ENCODE measurements at places on chromosomes 6 and 20.

DNA sequence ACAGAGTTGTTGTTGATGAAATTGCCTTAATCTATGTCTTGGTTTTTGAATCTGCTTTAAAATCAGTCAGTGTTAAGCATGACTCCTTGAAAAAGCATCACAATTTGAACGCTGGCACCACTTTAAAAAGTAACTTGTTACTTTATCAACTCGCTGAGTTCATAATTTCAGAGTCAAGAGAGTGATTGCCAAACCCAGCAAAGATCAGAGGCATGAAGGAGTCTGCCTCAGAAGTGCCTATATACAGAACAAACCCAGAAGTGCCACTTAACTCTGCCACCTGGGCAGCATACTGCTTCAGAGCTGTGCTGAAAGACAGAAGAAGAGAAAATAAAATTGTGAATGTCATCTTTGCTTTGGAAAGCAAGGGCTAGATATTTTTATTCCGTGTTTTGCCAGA, 73.6 kb upstream of the HCRTR2 start:
- DNase-seq: no peak

GRCh38 chr6:161356167-161356854, 82.5 kb upstream of the AGPAT4 start:
- no peak for DNase-seq

GRCh38 chr6:42007286-42008137, 42.8 kb upstream of the TAF8 start:
- DNase-seq: no peak

- DNase-seq: peak; percentile 53
Measured at GRCh38 chr20:20664795-20665589, 47.5 kb downstream of the RALGAPA2 start.

- DNase-seq: no peak
Measured at GRCh38 chr20:1215386-1216170, 10.3 kb upstream of the RAD21L1 start.

- DNase-seq: peak; percentile 37
Measured at GRCh38 chr6:56255349-56255748, 8.0 kb upstream of the COL21A1 start.

DNA sequence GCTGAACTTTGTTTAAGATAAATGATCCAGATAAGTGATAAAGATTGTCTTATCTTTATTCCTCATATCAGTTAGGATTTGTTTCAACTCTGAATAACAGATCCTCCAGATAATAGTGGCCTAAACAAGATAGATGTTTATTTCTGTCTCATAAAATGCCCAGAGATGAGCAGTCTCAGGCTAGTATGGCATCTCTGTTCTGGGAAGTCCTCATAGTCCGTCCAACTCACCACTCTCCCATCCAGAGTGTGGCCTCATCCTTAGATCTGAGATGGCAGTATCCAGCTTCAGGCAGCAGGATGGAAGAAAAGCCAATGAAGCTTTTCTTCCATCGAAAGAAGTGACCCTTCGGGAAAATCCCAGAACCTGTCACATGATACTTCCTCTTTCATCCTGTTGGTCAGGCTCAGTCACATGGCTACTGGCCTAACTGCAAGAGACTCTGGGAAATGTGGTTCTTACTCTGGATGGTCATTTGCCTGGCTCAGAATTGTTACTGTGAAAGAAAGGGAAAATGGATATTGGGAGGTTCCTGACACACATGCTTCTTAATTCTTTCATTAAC, 29.4 kb upstream of the TAGAP start:
- peak; percentile 65 for DNase-seq

DNA sequence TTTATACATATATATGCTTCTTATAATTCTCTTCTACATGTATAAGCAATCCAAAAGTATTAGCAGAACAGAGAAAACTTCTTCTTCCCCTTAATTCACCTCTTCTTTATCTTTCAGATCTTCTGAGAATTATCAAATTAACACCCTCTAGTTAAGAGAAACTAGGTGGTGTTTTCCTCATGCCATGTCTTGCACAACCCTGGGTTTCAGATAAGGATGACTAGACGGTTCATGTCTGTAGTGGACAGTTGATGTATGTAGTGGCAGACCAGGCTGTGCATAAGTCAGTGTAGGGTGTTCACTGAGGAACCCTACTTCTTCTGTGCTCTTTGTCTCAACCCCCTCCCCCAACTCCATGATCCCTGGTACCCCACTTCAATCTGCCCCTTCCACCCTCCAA, 187.3 kb downstream of the SAMD5 start:
- no peak for DNase-seq

DNA sequence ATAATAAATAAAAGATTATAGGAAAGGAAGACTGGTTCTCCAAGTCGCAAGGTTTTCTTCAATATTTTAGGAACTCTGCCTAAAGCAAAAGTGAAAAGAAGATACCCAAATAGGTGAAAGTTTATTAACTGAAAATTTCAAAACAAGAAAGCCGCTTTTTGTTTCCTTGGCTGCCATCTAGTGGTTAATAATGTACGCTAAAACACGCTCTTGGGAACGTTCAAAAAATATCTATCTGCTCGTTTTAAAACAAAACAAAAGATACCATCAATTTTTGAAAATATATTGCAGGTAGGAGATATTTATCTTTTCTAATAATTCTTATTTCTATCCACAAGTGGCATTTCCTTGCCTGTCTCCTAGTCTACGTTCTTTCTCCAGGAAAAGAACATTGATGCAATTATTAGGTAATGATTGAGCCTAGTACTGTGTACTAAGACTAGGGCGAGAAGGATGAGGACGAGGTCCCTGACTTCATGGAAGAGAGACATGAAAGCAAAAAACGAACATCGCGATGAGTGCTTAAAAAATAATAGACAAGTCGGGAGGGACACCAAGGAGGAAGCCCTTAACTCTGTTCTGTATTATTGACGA, 97.2 kb downstream of the SPTLC3 start:
- peak; percentile 59 for DNase-seq

DNA sequence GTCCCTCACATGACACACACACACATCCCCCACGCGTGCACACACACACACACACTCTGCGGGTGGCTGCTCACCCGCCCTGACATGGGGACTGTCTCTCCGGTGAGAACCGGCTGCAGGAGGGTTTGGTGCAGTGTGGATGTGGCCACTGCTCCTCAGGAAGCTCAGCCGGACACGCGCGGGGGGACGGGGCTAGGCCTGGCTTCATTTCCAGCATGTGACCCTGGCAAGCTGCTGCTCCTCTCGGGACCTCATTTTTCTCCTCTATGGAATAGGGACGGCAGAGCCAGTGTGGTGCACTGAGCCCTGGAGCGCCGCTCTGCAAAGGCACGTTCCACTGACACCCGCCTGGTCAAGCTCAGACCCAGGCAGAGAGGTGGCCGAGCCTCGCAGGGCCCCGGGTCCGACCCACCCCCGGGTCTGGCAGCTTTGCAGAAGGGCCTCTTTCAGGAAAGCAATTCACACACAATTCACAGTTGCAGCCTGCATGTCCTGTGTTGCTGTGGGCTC, 56.8 kb upstream of the SLCO4A1 start:
- no peak for DNase-seq

DNA sequence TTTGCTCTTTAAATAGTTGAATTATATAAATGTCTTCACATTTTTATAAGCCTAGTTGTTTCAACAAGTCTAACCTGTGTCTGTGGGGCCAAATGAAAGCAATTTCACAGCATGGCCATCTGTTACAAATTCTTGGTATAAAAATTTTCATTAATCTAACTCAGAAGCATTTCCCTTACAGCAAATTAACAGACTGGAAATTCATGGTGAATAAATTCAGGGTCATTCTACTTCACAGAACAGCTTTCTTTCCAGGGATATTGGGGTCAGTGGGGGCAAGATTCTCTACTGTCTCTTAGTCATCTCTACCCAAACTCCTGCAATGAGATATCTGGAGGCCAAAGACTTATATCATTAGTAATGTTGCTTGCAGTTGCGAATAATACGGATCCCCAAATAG, 352.1 kb downstream of the MMUT start:
- no peak for DNase-seq

- peak; percentile 1 for DNase-seq
Measured at GRCh38 chr6:86969573-86969972, 32.2 kb downstream of the HTR1E start.

- DNase-seq: peak; percentile 73
Measured at GRCh38 chr6:158475344-158476302, 84.3 kb upstream of the TMEM181 start.

GRCh38 chr20:45823949-45824835, 2.9 kb downstream of the TNNC2 start:
- DNase-seq: no peak

DNA sequence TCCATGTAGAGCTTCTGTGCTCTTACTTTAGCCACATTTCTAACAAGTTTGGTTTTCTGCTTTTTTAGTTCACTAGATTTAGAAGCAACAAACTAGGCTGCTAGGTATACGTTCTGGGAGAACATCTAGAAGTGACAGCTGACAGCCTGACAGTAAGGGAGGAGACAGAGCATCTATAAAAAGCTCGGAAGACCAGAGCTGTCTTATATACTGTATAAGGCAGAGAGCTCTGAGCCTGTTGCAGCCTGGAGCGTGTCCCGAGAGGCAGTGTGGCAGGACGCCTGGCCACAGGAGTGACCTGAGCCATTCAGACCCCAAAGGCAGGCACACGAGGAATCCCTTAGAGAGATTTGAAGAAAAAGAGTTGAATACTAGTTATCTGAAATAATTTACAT, 24.6 kb downstream of the PPP1R14C start:
- no peak for DNase-seq

Measured in M059J (cell line).